Activated CD8-positive, alpha-beta memory T cell treated with anti-CD3 and anti-CD28 coated beads for 1 hour (primary cell): ENCODE measurements at places on chromosomes 5 and 9.

- no peak for DNase-seq
Measured at GRCh38 chr9:18324928-18325745, 148.8 kb upstream of the ADAMTSL1 start.

DNA sequence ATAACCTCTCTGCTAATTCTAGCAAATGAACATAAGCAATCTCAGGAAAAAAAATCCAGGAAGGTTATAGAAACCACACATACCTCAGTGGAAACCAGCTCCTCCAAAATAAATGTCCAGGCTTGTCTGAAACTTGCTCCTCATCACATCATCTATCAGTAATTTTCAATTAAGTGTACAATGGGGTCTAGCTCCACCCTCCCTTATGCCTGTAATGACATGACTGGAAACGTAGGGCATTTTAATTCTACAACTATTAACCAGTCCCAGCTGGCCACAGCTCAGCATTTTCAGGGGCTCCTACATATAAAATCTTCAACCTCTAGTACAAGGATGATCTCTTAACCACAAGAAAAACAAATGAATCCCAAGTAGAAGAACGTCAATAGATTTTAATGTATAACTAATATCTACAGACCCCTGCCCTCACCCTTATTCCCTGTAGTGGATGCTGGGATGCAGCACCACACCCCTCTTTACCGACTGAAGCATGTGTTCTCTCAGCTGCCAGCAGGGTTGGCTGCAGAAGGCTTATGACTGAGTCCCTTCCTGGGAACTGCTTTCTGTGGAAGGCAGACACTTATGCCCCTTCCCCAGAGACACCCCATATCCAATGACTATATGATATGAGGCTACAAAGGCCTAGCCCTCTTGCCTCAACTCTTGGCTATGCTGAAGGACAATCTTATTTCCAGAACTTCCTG is 6.8 kb downstream of the TSSK1B start:
- no peak for DNase-seq

GRCh38 chr5:58404734-58405133 is 55.2 kb downstream of the PLK2 start:
- DNase-seq, result no peak

GRCh38 chr9:135993765-135994500 is 32.8 kb upstream of the UBAC1 start:
- no peak for DNase-seq

DNA sequence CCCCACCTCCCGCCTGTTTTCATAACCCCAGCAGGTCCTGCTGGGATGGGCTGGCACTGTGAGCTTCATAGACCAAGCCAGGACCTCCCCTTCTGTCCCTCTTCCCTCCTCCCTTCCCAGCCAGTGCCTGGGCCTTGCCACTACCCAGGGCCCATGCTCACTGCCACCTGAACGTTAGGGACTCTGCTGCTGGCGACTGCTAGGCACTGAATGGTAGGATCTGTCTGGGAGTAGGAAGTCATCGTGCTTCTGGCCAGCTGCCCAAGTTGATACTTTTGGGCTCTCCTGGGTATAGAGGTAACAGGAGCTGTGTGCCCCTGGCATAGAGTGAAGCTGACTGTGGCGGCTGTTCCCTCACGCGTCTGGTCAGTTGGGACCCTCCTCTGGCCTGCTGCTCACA is 8.4 kb downstream of the TRIM41 start:
- DNase-seq, result no peak

DNA sequence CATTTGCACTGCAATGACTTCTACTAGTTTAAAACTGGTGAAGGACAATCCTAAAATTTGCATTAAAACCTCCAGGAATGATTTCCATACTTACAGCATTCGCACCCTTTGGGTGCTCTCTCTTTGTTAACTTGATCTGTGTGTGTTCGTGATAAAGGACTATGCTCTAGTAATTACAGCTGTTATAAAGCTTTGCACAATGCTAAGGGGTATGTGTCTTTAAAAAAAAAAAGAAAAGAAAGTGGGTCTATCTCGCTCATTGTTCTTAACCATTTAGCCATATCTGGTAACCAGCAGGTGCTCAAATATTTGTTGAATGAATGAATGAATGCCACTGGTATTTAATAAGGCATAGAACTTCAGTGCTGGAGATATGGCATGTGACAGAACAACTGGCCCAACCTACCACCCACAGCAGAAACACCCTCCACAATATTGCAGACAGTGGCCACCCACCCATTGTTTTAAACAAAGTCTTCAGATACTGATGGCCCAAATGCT is 8.7 kb downstream of the TRIM36 start:
- DNase-seq, result no peak

- no peak for DNase-seq
Measured at GRCh38 chr5:10868956-10869355, 107.9 kb upstream of the DAP start.

- no peak for DNase-seq
Measured at GRCh38 chr9:84339962-84340361, 596 bp downstream of the SLC28A3 start.

DNA sequence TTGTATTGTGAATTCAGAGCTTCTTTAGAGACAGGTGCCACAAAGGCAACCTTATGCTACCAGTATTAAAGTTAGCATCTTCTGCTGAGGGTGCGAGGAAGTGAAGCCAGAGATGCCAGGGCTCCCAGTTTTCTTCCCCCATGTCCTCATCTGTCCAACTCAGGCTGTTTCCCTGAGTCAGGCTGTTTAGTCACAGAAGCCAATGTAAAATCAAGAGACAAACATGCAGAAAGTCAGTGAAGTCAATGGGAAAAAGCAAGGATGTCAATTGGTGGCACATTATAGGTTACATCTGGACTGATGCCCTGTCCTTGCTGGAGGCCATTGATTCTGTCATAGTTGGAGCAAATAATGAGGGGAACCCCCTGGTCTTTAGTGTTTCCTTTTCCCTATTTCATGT is 168.5 kb downstream of the SAXO1 start:
- DNase-seq, result no peak
